NCI-H1092 treated with DMSO at 0.1 percent for 48 hours (cell line): ENCODE measurements at places on chromosomes 7 and 10.

GRCh38 chr7:148116195-148116594 lies 474.4 kb upstream of the C7orf33 start:
- peak; percentile 47 for DNase-seq

DNA sequence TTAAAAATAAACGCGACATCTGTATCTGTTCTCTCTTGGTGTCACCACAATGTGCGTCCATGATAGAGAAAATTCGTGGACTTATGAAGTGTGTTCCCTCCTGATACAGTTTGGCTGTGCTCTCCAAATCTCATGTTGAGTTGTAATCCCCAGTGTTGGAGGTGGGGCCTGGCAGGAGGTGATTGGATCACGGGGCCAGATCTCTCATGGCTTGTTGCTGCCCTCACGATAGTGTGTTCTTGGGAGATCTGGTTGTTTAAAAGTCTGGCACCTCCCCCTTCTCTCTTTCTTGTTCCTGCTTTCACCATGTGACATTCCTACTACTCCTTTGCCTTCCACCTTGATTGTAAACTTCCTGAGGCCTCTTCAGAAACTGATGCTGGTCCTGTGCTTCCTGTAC lies 229.4 kb upstream of the MYO3A start:
- no peak for DNase-seq

DNA sequence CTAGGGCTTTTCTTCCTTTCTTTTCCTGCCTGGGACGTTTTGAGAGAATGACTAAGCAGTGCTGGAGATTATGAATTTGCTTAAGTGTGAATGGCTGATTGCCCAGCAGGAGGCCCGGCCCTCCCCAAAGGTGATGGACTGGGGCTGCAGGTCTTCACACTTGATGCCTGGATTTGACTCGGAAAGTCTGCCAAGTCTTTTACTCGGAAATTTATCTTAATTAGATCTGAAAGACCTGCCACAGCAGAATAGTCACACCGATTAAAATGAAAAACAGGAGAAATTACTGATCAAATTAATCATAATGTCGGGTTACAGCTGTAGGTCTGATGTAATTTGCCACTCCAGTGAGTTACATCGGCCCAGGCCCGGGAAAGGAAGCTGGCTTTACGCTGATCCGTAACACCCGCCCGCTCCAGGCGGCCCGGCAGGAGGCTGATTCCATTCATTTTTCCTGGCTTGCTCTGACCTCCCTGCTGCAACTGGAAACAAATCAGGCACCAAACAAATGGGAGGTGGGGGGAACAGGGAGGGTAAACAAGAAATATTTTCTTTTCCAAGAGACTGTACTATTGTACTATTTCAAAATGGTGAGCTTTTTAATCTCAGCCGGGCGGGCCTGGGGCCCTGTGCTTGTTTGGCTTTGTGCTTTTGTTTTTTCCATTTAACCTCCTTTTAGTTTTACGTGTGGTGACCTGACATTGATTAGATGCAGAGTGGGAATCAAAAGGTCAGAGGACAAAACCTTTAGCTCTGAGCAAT lies 212.4 kb upstream of the YAE1 start:
- DNase-seq = peak; percentile 2

DNA sequence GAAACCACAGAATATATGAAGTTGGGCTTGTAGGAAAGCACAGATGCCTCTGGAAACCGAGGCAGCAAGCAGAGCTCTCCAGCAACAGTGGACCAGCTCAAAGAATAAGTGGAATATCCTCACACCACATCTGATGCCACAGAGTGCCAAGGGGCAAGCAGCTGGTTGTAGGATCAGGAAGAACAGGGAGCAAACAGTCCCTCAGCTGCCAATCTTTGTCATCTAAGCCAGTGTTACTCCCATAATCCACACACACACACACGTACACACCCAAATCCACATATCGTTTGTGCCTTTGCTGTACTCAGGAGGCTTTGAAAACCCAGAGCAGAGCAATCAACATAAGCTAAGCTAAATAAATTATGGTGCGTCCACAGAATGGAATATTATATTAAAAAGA lies 20.7 kb upstream of the SEC24C start:
- no peak for DNase-seq
